NCI-H2171 treated with DMSO at 0.1 percent for 48 hours (cell line): ENCODE measurements at places on chromosomes 4 and X.

DNA sequence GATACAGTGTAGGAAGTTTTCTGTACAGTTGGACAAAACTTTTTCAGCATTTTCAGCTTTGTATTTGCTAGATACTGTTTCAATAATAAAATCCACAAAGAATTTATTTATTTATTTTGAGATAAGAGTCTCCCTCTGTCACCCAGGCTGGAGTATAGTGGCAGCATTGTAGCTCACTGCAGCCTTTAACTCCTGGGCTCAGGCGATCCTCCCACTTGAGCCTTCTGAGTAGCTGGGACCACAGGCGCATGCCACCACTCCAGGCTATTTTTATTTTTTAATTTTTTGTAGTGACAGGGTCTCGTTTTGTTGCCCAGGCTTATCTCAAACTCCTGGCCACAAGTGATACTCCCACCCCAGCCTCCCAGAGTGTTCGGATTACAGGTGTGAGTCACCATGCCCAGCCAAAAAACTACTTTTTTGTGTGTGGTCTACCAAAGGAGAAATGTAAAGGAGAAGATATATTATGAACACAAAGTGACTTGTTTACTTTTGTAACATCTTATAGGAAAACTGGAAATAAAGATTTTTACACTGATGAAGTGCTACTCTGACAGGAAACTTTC lies 13.0 kb upstream of the SOWAHD start:
- no peak for DNase-seq

DNA sequence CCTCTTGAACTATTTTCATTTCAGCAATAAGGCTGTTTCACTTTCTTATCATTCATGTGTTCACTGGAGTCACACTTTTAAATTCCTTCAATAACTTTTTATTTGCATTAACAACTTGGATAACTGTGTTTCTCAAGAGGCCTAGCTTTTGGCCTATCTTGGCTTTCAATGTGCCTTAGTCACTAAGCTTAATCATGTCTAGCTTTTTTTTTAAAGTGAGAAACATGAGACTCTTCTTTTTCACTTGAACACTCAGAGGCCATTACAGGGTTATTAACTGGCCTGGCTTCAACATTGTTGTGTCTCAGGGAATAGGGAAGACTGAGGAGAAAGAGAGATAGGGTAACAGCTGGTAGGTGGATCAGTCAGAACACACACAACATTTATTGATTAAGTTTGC lies 64.0 kb upstream of the VCX2 start:
- peak; percentile 37 for DNase-seq

DNA sequence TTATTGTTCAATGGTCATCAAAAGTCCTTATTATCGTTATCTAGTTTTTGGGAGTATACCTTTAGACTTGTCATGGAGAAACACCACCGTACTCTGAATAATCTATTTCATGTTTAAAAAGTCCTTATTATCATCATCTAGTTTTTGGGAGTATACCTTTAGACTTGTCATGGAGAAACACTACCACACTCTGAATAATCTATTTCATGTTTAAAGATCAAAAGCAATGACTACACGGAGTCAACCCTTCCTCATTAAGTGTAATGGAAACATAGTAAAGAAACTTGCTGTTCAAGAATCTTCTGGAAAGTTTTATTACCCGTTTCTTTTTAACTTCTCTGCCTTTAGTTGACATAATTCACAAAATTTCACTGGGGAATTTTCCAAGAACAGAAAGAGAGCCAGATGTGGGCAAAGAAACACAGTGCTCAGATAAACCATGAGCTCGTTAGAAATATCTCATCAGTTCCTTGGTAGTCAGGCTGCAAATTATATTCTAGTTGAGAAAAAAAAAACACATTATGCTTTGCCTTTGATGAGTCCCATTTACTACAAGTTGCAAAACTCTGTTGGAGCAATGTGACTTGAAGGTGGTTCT lies 158.8 kb downstream of the AFAP1 start:
- DNase-seq: no peak

DNA sequence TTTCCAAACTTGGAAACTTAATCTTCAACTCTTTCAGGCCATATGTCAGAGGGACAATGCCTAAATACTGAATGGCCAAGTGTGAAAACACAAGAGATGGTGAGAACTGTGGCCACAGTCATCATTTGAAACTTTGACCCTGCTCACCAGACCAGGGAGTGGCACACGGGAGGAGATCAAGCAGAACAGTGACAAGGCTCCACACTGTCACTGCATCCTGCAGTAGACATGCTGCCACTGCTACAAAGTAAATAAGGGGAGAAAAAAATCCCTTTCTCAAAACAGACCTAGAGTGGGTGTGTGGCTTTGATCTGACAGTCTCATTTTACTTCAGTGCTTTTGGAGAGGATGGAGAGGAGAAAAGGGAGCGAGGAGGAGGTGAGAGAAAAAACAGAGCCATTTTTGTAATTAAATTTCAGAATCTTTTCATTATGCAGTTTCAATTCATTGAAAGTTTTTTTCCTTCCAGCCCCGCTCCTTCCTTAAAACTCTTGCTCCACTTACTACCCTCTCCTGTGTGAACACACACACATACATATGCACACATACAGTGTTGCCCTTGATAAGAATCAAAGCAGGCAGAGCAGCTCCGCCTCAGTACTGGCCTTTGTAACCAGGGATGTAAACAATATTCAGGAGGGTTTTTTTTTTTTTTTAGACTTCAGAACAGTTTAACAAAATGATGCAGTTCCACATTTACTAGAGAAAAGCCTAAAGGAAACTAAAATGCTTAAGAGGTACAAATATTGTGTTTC lies 34.4 kb downstream of the NEXMIF start:
- no peak for DNase-seq

- DNase-seq: no peak
These were observed 2.0 kb upstream of the ZDHHC9 start for GRCh38 chrX:129845616-129846190.
